CD4-positive, CD25-positive, alpha-beta regulatory T cell (primary cell): ENCODE measurements at places on chromosomes 5 and 9. TPM values are rescaled to one million over a fixed set of nuclear protein-coding genes. Genes with fewer than 3 reads are reported as not detected.

ADRA1B gene
- not detected for polyA plus RNA-seq

LRRC70 gene
- 0.62 TPM for polyA plus RNA-seq

PCDHB15 gene
- not detected for polyA plus RNA-seq

MCIDAS gene
- not detected for polyA plus RNA-seq

LRRC19 gene
- not detected for polyA plus RNA-seq

SLC4A9 gene
- not detected for polyA plus RNA-seq

SPINK6 gene
- polyA plus RNA-seq: not detected

IRX2 gene
- polyA plus RNA-seq: not detected

TERT gene
- polyA plus RNA-seq: not detected

COL5A1 gene
- 0.10 TPM for polyA plus RNA-seq

- no peak overlapping the region for H3K4me3 ChIP-seq
- H3K4me1 ChIP-seq: no peaks in the 10 kb centered on the region
- no peak overlapping the region for H3K27ac ChIP-seq
- DNase-seq: no peak
- no peaks in the 10 kb centered on the region for H3K36me3 ChIP-seq
Observed at GRCh38 chr5:138694146-138694545, 59.1 kb upstream of the CTNNA1 start.

DNA sequence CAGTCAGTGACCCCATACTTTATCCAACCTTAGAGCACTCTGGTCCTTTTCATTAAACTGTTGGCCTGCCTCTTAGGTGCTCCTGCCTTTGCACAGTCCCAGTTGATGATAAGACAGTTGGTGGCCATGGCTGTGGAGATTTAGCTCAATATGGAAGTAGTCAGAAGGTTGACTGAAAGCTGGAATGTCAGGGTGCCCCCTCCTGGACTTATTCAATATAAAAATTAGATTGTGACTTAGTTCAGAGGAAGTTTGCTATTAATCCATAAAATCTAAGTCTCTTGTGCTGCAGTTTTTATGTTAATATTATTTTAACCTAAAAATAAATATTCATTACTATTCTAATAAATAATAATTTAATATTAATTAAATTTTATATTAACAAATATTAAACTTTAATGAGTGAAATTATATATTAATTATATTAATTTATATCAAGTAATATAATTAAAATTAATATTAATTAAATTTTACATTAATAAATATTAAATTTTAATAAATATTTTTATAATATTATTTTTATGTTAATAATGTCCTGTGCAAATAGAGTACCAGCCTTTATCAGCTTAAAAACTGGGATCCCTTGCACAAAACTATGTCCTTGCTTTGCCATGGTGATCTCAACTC is 77.7 kb upstream of the ADAMTSL1 start:
- H3K27ac ChIP-seq: no peak overlapping the region
- H3K36me3 ChIP-seq: no peaks in the 10 kb centered on the region
- no peak for DNase-seq
- no peak overlapping the region for H3K4me3 ChIP-seq
- no peaks in the 10 kb centered on the region for H3K27me3 ChIP-seq

DNA sequence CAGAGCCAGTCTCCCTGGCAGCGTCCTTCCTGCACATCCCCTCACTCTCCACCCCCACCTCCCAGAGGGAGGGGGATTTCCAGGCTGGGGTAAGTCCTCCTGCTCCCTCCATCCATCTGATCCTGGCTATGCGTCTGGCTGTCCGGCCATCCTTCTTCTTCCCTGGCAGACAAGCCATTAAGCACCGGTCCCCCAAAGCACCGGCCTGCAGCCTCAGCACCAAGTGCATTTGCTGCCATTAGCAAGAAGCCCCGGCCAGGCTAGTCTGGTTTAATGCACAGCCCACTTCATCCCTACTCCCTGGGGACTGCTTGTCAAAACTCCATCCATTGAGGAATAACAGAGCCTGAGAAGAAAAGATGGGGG is 208.7 kb upstream of the IER5L start:
- H3K4me1 ChIP-seq: peaks cover 14% of the 10 kb centered on the region
- no peaks in the 10 kb centered on the region for H3K27me3 ChIP-seq
- no peak overlapping the region for H3K27ac ChIP-seq
- no peaks in the 10 kb centered on the region for H3K36me3 ChIP-seq
- DNase-seq: no peak

DNA sequence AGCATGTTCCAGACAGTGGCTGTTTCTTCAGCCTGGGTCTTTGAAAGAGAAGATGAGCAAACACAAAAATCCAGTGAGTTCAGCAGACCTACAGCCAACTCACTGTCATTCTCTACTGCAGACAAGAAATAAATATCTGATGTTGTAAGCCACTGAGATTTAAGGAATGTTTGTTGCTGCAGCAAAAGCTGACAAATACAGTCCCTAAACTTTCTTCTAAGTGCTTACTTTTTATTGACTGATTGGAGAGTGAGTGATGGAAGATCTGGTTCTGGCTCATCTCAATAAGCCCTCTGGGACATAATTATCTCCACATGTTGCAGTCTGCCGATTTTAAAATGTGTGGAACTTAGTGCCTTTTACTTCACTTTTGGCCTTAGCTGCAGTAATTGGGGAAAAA is 69.9 kb upstream of the LMNB1 start:
- H3K27me3 ChIP-seq: no peaks in the 10 kb centered on the region
- no peak overlapping the region for H3K27ac ChIP-seq
- no peak overlapping the region for H3K4me3 ChIP-seq
- no peaks in the 10 kb centered on the region for H3K4me1 ChIP-seq
- no peak for DNase-seq

GRCh38 chr9:123027517-123027916 is 6.0 kb upstream of the GPR21 start:
- H3K36me3 ChIP-seq: peaks cover 17% of the 10 kb centered on the region
- no peak overlapping the region for H3K4me3 ChIP-seq
- no peak overlapping the region for H3K27ac ChIP-seq
- H3K27me3 ChIP-seq: no peaks in the 10 kb centered on the region

GRCh38 chr5:170434966-170435605 is 45.9 kb upstream of the KCNMB1 start:
- no peaks in the 10 kb centered on the region for H3K4me1 ChIP-seq
- no peak overlapping the region for H3K4me3 ChIP-seq
- DNase-seq: peak; percentile 33
- H3K36me3 ChIP-seq: no peaks in the 10 kb centered on the region

GRCh38 chr9:117725426-117725887 is 21.3 kb downstream of the TLR4 start:
- H3K4me1 ChIP-seq: no peaks in the 10 kb centered on the region
- H3K36me3 ChIP-seq: no peaks in the 10 kb centered on the region
- no peak for DNase-seq

DNA sequence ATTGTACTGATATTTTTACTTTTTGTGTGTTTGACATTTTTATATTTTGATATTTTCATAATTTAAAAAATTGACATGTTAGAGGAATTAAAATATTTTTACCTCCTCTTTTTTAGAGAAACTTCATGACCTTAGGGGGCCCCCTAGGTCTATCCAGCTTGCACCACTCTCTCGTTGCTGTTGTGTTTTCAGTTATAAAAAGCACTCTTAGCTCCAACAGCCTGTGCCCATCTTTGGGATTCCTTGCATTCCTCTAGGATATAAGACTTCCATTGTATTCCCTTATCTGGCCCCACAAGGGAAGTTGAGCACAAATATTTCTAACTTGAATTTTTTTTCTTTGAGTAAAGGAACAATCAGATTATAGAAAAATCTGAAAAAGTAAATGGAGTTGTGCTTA is 245.3 kb downstream of the SH3GL2 start:
- no peaks in the 10 kb centered on the region for H3K4me1 ChIP-seq
- no peaks in the 10 kb centered on the region for H3K36me3 ChIP-seq
- H3K4me3 ChIP-seq: no peak overlapping the region
- H3K27ac ChIP-seq: no peak overlapping the region

DNA sequence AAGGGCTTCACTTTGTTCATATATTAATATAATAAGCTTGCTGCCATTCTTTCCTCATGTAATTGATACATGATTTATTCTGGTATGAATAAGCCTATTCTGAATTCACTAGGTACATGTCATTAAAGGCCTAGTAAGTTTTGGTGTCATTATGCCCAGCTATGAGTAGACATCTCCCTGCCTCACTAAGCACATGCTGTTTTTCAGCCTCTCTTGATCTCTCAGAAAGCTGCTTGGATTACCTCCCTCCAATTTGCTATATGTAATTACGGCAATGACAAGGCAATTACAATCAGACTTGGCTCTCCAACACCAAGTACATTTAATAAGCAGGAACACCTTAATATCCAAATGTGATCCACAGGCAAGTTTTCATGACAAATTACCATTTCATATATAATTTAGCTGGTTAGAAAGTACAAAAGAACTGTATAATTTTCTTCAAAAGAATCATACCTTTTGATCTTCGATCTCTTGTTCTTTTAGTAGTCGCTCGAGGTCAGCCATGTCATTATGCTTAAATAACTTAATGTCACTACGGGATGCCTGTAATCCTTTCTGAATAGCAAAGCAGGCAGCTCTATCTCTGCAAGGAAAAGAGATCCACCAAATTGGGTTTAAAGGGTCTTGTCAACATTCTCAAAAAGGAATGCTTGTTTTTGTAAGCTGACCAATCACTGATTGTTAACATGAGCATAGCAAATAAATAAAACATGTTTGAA is 56.3 kb downstream of the SPTLC1 start:
- H3K27ac ChIP-seq: no peak overlapping the region
- DNase-seq: no peak
- H3K4me1 ChIP-seq: peaks cover 4% of the 10 kb centered on the region
- no peak overlapping the region for H3K4me3 ChIP-seq

DNA sequence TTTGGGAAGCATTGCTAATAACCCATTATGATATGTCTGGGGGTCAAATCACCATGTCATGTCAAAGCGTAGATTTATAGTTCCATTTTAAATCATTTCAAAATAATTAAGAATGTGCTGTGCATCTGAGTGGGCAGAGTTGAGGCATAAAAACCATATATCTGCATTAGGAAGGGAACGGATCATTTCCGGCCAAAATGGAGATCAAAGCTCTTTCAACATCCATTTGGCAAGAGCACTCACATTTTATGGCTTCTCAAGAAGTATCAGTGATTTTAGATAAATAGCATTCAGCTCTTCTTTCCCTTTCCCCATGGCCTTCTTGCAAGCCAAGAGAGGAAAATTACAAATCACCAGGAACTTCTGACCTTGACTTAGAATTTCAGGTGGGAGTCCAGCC is 89.9 kb downstream of the HSPA4 start:
- H3K4me1 ChIP-seq: no peaks in the 10 kb centered on the region
- no peak overlapping the region for H3K4me3 ChIP-seq
- H3K27ac ChIP-seq: no peak overlapping the region
- peaks cover 2% of the 10 kb centered on the region for H3K27me3 ChIP-seq

- peaks cover 2% of the 10 kb centered on the region for H3K27me3 ChIP-seq
- no peak overlapping the region for H3K27ac ChIP-seq
- no peaks in the 10 kb centered on the region for H3K36me3 ChIP-seq
- no peaks in the 10 kb centered on the region for H3K4me1 ChIP-seq
- H3K4me3 ChIP-seq: no peak overlapping the region
- peak; percentile 20 for DNase-seq
Observed at GRCh38 chr5:54944364-54944763, 41.0 kb downstream of the ESM1 start.

DNA sequence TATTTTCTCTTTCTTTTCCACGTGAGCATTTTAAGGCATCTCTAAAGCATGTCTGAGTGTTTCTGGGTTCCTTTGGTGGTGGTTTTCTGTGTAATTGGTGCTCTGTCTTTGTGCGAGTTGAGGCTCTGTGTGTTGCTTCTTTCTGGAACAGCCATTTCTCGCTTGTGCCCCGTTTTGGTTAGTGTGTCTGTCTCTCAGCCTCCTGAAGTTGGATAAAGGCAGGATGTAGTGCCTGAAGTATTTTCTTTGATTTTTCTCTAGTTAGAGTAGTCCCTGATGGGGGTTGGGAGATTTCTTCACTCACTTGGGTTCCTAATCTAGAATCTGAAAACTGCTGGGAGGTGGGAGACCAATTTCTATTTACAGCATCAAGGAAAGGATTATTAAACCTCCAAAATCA is 129.7 kb upstream of the TMEM161B start:
- H3K27me3 ChIP-seq: peaks cover 3% of the 10 kb centered on the region
- H3K36me3 ChIP-seq: no peaks in the 10 kb centered on the region
- no peaks in the 10 kb centered on the region for H3K4me1 ChIP-seq
- no peak overlapping the region for H3K27ac ChIP-seq
- no peak for DNase-seq

DNA sequence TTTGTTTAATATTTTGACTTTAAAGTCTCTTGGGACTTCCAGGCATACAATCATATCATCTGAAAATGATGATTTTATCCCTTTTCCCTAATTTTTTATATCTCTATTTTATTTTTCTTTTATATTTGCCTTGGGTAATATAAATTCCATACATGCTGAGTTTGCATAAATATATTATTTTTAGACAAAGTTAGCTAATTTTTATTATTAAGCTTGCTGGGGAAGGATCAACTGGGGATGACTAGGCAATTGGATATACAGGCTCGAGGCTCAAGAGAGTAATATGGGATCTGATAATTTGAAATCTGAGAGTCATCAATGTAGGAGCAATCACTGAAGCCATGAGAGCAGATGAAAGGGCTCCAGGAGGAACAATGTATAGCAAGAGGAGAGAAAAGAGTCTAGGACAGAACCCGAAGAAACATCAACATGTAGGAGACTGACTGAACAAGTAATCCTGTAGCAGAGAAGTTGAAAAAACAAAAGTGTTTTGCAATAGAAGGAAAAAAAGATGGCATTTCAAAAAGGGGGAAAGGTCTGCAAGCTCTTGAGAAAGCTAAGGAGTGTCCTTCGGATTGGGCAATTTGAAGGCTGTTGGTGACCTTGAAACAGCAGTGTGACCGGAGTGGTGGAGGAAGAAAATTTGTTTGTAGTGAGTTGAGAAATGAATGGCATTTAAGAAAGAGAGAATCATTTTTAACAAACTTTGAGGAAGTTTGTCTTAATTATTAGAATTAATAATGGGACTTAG is 17.0 kb upstream of the RHOBTB3 start:
- H3K4me3 ChIP-seq: no peak overlapping the region
- H3K36me3 ChIP-seq: no peaks in the 10 kb centered on the region
- no peaks in the 10 kb centered on the region for H3K27me3 ChIP-seq
- no peak for DNase-seq

- no peaks in the 10 kb centered on the region for H3K4me1 ChIP-seq
- no peak overlapping the region for H3K4me3 ChIP-seq
- no peak overlapping the region for H3K27ac ChIP-seq
- H3K27me3 ChIP-seq: peaks cover 2% of the 10 kb centered on the region
Observed at GRCh38 chr5:80389580-80389979, 18.3 kb upstream of the ZFYVE16 start.

GRCh38 chr9:136983167-136983566 is 374 bp downstream of the LCNL1 start:
- H3K4me1 ChIP-seq: peaks cover 8% of the 10 kb centered on the region
- DNase-seq: no peak
- no peaks in the 10 kb centered on the region for H3K36me3 ChIP-seq
